ENCODE measurements at places on chromosomes 11 and 22.
A peak's percentile ranks its signal among the peaks of the same experiment; 100 is the strongest.

DNA sequence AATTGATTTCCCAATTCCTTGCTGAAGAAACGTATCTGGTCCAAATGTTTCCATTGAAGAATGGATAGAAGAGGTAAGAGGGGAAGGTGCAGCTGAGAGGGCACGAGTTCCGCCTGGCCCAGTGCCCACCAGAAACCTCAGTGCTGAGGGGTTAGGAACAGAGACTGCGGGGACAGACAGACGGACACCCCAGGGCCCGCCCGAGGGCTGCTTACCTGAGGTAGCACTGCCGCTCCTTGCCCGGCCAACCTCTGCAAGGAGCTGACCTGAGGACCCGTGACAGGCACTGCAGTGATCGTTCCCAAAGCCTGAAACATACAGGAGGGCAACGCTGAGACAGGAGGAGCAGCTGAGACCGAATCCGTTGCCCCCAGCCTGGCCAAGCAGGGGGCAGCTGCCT is 89.6 kb downstream of the PHF21B start:
- DNase-seq, result no peak

- no peak for DNase-seq
Observed at GRCh38 chr22:25413620-25414019, 150.9 kb upstream of the GRK3 start.

- no peak for DNase-seq
Observed at GRCh38 chr11:111570796-111571195, 30.3 kb downstream of the LAYN start.

DNA sequence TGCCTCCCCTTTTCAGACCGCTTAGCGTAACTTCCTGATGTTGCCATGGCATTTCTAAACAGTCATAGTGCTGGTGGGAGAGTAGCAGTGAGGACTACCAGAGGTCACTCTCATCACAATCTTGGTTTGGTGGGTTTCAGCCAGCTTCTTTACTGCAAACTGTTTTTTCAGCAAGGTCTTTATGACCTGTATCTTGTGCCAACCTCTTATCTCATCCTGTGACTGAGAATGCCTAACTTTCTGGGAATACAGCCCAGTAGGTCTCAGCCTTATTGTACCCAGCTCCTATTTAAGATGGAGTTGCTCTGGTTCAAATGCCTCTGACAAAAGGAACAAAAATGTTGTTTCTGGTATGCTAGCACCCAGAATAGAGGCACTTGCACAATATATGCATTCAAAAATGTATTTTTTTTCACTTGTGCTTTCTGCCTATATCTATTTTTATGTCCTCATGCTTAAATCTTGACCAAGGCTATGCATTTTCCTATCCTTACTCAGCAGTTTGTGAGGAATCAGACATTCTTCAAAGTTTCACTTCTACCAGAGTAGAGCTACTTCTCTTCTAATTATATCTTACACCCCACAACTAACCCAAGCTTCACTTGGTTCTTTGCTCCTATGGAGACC is 16.1 kb upstream of the OR51M1 start:
- DNase-seq, result no peak

DNA sequence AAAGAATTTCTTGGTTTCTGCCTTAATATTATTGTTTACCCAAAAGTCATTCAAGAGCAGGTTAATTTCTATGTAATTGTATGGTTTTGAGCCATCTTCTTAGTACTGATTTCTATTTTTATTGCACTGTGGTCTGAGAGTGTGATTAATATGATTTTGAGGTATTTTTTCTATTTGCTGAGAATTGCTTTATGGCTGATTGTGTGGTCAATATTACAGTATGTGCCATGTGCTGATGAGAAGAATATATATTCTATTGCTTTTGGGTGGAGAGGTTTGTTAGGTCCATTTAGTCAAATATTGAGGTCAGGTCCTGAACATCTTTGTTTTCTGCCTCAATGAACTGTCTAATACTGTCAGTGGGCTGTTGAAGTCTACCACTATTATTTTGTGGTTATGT is 20.7 kb upstream of the RAB38 start:
- no peak for DNase-seq

GRCh38 chr22:43160497-43161126 is 9.3 kb downstream of the TSPO start:
- no peak for DNase-seq

- DNase-seq, result no peak
Observed at GRCh38 chr11:107385361-107385981, 72.2 kb downstream of the CWF19L2 start.

- peak; percentile 46 for DNase-seq
Observed at GRCh38 chr11:14969901-14970323, 2.2 kb downstream of the CALCA start.

DNA sequence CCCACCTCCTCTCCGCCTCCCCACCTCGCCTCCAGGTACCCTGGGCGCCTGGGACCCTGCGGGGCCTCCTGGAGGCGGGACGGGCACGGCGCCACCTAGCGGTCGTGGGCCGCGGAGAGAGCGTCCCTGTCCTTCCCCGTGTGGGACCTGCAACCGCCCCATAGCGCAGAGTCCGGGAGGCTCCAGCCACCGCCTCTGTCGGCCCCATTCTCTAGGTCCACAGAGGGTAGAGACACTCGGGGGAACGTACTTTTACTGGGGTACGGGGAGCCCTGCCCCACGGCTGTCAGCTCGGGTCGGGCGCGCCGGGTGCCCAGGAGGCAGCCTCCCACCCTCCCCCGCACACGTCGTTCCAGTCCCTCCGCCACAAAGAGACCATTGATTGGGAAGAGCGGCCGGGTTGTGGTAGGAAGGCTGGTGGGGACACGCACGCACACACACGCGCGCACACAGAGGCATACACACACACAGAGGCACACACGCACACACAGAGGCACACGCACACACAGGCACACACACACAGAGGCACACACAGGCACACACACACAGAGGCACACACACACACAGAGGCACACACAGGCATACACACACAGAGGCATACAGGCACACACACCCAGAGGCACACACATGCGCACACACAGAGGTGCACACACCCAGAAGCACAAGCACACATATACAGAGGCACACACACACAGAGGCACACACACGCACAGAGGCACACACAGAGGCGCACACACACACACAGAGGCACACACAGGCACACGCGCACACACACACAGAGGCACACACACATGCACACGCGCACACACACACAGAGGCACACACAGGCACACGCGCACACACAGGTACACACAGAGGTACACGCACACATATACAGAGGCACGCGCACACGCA is 12.6 kb upstream of the NECTIN1 start:
- no peak for DNase-seq

DNA sequence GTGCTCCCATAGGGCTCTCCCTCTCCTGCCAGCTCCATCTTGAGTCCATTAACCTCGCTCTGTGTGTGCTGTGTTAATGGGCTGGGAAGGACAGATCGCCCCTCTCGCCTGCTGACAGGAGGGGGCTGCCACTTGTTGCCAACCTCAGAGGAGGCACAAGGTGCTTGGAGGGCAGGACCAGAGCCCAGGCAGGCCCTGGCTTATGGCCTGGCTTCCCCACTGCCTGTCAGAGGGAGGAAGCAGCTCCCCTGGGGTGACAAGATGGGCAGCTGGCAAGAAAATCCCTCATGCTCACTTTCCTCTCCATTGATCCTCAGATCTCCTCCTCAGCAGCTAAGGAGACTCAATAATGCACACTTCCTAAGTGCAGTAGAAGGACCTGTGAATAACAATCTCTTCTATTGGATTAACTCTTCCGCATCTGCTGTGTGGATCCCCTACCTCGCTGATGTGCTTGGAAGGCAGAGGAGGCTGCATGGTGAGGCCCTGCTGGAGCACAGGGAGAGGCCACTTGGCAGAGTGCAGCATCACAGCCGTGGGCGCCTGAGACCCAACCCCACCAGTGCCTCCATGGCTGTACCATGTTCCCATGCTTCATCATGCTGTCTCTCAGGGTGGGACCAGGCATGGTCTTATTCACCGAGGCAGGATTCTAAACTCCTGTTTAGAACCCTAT is 70.3 kb downstream of the TRIM29 start:
- no peak for DNase-seq

GRCh38 chr11:13942971-13943381 is 19.5 kb upstream of the SPON1 start:
- no peak for DNase-seq

DNA sequence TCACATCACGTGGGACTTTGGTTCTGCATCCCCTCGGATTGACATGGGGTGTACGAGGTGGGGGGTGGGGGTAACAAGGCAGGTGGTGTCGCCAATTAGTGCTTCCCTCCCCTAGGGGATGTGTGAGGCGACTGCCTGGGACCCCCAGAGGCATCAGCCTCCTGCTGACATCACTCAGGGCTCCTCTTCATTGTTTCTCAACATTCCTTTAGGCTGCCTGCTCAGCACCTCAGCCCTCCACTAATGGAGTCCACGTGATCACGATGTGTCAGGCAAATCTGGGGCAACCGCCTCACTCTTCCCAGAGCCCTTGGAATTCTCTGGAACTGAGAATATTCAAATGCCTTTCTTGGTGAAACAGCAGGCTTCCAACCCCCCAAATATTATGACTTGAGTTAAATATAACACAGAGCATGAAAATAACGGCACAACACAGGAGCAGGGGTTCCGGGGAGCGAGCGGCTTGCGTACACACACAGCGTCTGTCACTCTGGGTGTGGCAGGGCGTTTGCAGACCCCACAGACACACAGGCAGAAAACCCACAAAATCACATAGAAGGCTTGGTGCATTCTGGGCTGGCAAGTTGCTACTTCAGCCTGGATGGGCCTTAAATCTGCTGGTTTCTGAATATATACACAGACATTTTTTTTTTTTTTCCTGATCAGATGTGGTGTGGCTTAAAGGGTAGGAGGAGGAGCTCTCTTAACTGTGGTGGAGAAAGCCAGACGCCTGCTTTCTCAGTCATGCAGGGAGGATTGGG is 170.1 kb upstream of the CADM1 start:
- no peak for DNase-seq

DNA sequence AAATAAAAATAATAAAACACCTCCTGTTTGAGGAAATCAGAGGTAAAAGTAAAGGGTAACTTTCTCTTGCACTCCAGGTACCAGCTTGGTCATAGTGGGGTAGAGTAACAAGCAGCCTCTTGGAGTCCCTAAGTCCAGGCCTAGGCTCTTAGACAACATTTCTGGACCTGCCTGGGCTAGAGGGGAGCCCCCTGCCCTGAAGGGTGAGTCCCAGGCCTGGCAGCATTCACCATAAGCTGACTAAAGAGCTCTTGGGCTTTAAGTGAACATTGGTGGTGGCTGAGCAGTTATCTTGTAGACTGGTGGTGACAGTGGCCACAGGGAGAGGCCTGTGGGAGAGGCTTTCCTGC is 18.6 kb upstream of the OR56A3 start:
- DNase-seq, result no peak

- DNase-seq, result no peak
Observed at GRCh38 chr11:10441091-10441490, 14.0 kb upstream of the AMPD3 start.

DNA sequence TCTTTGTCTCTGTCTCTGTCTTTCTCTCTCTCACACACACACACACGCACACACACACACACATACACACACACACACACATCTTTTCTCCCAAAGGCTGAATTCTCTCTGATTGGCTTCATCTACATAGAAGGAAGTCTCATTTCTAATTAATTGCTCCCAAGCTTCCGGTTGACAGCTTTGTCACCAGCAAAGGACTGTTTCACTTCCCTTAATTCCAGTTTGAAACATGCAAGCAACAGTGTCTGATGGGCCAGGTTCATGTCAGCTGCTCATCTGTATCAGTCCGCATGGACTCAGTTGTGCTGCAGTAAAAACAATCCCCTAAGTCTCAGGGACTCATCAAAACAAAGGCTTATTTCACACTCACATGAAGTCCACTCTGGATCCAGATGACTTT is 16.2 kb upstream of the PVALB start:
- no peak for DNase-seq

GRCh38 chr11:128261011-128261421 is 326.3 kb downstream of the ETS1 start:
- no peak for DNase-seq

GRCh38 chr11:2027708-2028107 is 30.1 kb upstream of the H19 start:
- no peak for DNase-seq

DNA sequence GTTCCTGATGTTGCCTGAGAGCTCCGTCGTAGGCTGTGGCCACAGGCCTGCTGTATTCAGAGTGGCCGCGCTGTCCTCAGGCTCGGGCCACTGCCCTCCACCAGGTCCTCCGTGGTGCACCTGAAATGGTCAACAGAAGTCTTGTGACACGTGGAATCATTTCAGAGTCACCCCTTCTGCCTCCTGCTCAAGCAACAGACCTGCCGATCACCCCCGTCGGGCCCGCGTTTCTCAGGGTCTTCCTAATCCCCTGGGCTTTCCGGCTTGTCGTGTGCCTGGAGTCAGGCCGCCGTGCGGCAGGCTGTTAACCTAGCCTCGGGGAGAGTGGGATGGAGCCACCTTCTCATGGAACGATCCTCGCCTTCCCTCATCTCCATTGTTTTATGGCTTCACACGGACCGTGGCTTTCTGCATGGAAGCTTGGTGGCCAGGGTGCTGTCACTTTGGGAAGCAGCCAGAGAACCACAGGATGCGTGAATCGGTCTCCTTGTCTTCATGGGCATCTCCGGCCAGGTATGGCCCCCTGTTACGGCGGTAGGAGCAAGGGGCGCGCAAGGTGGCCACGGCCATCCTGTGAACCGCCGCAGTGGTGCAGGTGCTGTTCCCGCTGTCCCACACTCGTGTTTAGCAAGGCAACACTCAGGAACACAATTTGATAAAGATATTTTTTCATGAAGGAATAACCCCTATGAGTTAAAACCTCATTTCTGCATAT is 24.1 kb downstream of the NADSYN1 start:
- no peak for DNase-seq

DNA sequence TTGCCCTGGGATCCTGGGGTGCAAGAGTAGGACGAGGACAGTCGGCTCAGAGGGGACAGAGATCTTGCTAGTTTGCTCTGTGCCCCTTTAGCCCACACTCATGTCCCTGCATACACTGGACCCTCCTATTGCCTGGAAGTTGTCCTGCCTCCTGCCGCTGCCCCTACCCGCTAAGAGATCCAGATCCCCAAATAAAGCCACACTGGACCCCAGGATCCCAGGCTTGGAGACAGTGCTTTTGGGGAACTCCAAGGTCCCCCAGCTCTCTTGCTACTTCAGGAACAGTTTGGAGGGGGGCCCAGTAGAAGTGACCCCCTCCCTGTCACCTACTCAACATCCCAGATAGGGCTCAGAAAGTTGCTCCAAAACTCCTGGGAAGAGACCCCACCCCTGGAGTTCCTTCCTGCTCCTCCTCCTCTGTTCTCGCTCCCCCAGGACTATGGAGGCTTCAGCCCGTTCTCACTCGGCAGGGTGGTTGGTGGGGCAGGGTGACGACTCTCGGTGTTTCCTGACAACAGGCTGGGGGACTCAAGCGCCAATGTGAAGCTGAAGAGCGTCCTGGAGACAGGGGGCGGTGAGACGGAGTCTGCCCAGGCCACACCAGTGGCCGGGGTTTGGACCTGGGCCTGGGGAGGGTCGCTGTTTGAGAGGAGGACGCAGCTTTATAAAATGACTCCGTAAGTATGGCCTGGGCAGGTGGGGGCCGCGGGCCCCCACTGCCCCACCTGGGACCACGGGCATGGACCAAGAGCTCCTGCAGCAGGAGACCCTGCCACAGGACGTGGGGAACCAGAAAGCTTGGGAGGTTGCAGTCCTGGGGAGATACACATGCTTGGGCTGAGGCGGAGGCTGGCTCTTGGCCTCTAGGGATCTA is 19.2 kb upstream of the TUB start:
- no peak for DNase-seq
